Stimulated activated CD8-positive, alpha-beta memory T cell treated with anti-CD3 and anti-CD28 coated beads, Interleukin-4, amount 100 ng/mL, for 4 hours (primary cell): ENCODE measurements at places on chromosomes 7 and 10.

DNA sequence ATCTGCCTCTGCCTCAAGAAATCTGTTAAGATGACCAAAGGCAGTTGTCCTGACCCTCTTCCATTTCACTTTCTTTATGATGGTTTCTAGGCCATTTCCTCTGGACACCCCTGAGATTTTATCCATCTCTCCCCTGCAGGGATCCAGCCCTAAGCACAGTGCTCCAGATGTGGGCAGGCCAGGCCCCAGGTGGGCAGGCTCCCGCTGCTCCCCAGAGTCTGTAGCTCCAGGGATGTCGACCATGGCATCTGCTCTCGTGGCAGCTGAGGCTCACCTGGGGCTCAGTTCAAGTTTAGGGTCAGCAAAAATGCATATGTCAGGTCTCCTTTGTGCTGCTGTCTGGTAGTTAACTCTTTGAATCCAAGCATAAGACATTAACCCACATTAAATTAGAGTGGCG lies 11.8 kb downstream of the CEP41 start:
- no peak for DNase-seq

DNA sequence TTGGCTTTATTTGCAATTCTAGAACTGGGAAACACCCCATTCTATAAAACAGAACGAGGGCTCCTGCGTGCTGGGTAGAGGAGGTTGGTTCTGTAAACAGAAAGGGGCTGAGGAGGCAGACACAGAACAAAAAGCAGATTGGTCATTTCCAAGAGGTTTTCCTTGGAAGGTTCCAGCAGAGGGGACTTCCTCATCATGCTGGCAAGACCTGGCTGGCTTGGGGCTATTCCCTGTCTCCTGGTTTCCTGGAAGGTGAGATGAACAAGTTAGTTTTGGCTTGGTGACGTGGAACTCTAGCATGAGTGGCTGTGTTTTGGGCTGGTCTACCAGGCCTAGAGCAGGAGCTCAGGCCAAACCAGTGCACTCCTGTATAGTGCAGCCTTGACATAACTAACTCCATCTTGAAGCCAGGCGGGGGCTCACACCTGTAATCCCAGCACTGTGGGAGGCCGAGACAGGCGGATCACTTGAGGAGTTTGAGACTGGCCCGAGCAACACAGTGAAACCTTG lies 26.1 kb upstream of the DNAJB6 start:
- no peak for DNase-seq

- DNase-seq, result no peak
These were observed 135.4 kb upstream of the NAMPT start for GRCh38 chr7:106420210-106420609.

DNA sequence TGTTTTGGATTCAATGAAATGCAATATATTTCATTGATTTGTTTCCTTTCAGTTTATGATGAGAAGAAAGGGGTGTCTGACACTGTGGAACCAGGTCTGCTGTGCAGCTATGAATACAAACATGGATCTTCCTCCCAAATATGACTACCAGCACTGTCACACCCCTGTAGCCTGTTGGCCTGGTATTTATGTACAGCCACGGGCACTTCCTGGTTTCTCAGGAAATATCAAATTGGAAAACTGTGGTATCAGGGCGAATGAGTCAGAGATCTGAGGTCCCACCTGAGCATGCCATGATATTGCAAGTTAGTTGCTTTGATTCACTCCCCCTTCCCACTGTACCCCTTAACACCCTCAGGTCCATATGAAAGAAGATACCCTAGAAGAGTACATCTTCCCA lies 87.8 kb downstream of the DNMBP start:
- no peak for DNase-seq

DNA sequence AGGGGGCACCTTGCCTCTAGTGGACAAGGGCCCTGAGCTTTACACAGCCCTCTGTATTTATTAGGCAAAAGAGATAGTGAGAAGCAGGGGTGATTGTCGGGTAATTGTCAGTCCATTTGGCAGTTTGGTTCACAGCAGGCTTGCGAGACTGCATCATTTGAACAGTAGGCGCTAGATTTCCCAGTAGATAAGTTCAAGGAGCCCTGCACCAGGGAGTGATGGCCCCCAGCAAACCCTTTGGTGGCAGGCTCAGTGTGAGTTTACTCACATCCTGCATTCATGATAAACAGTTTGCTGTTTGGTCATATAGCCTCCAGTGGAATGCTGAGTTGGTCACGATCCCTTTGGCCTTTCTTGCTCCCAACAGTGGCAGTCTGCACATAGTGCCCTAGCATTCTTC lies 59.4 kb downstream of the MARCHF5 start:
- DNase-seq, result no peak

GRCh38 chr7:7988706-7989105 lies 20.1 kb downstream of the GLCCI1 start:
- DNase-seq, result no peak

GRCh38 chr7:117095055-117095454 lies 141.8 kb downstream of the ST7 start:
- DNase-seq, result no peak

GRCh38 chr7:65449505-65449852 lies 75.8 kb downstream of the ZNF92 start:
- DNase-seq, result no peak

DNA sequence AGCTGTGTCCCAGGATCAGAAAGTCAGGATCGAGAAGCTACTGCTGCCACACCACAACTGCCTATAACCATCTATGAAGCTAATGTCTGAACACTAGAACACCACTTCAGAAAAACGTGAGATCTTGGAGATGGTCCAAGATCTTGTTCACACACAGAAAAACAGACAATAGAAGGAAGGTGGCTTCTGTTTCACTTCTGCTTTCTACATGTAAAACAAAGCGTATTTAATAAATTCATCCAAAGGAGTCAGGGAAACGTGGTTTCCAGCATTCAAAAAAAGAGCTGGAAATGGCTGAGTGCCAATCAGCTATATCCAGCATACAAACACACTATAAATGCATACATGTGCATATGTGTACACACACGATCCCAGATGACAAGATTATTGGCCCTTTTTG lies 70.2 kb upstream of the CCDC71L start:
- no peak for DNase-seq

GRCh38 chr10:3412646-3413045 lies 240.1 kb upstream of the PITRM1 start:
- DNase-seq, result no peak

- DNase-seq, result no peak
These were observed 11.1 kb downstream of the MSRB2 start for GRCh38 chr10:23106331-23107072.

DNA sequence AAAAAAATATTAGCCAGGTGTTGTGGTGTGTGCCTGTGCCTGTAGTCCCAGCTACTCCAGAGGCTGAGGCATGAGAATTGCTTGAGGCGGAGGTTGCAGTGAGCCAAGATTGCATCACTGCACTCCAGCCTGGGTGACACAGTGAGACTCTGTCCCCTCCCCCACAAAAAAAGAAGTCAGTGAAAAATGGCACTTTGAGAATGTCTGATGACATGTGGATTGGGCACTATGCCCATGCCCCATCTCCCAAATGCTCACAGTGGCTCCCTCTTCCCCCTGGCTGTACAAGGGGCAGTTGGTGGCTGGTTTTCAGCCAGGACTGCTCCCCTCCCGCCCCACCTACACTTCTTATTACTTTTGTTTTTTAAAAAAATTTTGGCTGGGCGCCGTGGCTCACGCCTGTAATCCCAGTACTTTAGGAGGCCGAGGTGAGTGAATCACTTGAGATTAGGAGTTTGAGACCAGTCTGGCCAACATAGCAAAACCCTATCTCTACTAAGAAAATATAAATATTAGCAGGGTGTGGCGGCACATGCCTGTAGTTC lies 26.1 kb downstream of the IL15RA start:
- DNase-seq, result no peak

GRCh38 chr10:129942936-129943715 lies 20.9 kb downstream of the EBF3 start:
- DNase-seq, result no peak

DNA sequence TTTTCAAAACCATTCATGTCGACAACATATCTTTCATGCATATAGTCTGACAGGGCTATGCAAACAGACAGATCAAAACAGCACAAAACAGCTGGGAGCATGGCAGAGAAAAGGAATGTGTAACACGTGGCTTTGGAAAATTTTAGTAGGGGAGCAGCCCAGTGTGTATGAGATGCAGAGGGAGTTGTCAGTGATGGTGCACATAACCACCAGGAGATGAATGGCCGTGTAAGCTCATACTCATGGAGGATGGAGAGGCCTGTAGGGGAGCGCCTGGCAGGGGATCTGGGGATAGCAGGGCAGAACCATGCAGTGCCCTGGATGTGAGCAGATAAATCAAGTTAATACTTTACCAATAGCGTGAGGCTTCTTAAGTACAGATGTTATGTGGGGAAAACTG lies 45.7 kb downstream of the RHOBTB1 start:
- DNase-seq, result no peak

GRCh38 chr7:36621396-36621795 lies 102.9 kb downstream of the AOAH start:
- DNase-seq, result no peak

- DNase-seq, result no peak
These were observed 14.7 kb upstream of the JCAD start for GRCh38 chr10:30074090-30074489.

DNA sequence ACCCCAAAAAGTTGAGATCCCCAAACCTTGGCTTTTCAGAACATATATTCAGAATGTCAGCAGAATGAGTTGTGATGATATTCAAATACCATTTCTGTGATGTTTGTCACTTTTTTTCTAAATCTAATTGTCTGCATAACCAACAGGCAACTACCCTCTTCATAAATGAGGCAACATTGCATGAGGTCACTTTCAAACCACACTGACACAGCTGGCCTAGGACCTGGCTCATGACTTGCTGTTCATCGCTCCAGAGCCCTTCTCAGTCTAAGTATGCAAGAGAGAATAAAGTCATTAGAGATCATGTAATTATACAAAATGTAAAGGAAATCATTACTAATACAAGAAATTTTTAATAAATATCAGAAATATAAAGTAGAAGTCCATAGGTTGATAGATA lies 681.9 kb downstream of the GRM8 start:
- DNase-seq, result no peak

DNA sequence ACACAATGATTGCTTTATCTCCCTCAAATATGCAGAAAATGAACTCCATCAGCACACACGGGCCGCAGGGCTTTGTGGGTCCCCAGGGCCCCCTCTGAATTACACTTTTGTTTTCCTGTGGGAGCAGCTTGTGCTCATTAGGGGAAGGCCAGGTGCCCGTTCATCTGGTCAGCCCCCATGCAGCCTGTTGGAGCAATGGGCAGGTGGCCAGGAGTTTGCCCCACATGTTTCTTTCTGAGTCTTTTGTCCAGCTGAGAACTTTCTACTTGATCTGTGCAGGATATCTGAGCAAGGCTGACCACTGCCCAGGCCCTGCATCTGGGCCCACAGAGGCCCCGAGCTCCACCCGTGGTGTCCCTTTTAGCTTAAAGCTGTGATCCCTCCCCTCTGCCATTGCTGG lies 105.3 kb upstream of the FAM20C start:
- no peak for DNase-seq

DNA sequence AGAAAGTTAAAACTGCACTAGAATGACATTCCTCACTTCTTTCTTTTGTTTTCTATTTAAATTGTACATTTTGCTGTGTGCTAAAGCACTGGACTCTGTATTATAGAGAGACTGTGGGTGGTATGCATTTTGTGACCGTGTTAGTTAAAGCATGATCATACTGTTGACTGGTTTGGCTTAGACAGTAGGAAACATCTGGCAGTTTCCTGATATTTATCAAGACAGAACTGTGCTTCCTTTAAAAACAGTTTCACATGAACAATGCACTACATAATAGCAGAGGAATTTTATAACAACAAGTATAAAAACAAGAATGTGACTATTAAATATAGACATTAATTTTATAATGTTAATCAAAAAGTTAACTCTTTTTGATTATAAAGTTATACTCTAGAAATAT lies 23.1 kb downstream of the GNG11 start:
- no peak for DNase-seq

DNA sequence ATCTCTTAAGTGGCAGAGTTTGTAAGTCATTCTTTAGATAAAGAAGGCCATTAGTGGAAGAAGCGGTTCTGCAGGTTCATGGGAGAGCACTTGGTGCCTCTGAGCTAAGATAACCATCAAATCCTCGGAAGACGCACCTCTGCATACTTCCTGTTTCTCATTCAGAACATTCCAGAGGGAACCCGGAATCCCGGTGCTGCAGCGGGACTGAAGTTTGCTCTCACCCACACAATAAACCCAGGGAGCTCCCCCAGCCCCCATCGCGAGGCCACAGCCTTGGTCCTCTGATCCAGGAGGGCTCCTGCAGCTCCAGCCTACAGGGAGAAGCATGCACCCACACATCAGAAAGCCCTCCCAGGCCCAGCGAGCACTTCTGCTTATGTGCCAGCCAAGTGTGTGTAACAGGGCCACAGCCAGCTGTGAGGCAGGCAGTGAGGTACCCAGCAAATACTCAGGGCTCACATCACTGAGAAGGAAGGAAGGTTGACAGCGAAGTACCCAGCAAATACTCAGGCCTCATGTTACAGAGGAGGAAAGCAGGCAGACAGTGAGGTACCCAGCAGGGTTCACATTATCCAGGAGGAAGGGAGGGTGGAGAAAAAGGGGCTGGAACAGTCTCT lies 142.4 kb downstream of the DIP2C start:
- no peak for DNase-seq

- no peak for DNase-seq
These were observed 23.2 kb downstream of the WIPI2 start for GRCh38 chr7:5213286-5213645.

DNA sequence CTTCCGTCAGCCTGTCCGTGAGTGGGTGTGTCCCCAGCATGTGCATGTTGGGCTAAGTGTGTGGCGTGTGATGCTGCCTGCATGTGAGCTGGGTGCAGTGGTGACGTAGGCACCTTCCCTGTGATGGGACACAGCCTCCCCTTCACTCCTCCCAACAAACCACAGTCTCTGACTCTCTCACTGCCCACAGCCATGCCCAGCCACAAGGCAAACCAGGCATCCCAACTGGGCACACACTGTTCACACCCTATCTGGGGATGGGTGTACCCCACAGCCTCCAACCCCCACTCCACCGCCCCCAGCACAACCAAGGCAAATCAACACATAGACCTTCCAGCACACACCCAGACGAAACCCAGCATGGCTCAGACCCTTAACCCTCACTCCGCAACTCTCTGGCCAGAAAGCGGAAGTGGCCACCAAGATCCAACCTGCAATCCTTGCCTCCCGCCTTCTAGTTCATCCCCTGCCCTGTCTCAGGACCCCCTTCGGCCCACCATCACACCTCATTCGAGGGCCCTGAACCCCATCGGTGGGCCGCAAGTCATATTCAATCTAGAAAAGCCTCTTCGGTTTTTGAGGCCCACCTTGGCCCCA lies 10.4 kb downstream of the PSD start:
- no peak for DNase-seq
